Left forelimb (tissue), 1 donor: ENCODE measurements at places on chromosomes 1 and 21.
A peak's percentile ranks its signal among the peaks of the same experiment; 100 is the strongest.

- no peak for DNase-seq
These were observed 14.3 kb downstream of the ADAMTSL4 start for GRCh38 chr1:150563340-150564038.

GRCh38 chr1:55554611-55555010, 339.4 kb upstream of the USP24 start:
- DNase-seq = no peak

GRCh38 chr1:214990619-214991018, 91.9 kb upstream of the KCNK2 start:
- DNase-seq = no peak

DNA sequence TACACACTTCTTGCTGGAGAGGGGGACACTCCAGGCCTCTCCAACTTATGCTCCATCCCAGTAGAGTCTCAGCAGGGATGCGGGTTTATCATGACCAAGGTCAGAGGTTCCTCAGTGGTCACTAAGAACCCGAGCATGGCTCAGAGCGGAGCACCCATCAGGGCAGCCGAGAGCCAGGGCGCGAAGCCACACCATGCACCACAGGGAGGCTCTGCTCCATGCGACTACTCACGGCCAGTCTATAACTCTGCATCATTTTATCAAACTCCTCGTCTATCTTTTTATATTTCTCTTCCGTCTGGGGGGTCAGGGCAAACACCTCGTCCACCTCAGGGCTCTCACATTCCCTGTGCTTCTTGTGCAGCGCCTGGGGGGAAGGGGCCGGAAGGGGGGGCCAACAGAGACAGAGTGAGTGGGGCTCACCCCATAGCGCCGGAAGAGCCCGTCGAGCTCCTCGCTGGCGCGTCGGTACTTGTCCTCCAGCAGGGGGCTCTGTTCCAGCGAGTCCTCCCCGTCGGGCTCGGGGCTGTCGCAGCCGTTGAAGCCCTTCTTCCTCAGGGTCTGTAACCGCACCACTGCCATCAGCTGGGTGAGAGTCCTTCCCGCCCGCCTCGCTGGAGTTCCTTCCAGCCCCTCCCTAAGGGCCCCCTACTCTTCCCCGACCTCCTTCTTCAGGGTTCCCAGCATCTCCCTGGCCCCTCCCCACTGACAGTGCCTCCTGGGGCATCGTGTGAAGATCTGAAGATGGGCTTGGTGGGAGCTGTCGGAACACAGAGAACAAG, 20.0 kb downstream of the MEF2D start:
- DNase-seq = no peak

GRCh38 chr1:246583448-246584185, 17.4 kb downstream of the CNST start:
- no peak for DNase-seq

GRCh38 chr1:167440345-167440744, 78.0 kb downstream of the CD247 start:
- DNase-seq = no peak

DNA sequence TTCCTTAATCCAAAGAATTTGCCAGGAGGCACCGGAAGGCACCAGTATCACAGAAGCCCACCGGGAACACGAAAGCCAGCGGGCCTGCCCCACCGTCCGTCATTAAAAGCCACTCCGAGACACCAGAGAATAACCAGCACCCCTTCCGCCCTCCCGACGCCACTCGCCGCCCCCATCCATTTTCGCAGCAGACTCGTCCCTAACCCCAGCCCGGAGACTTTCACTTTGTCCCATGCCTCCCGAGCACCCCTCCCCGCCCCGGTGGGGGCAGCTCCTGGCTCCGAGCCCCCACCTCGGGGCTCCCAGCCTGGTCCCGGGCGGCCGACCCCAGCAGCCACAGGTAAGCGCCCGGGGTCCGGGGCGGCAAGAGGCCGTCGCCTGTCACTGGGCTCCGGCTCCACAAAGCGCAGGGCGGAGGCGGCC, 105.4 kb downstream of the SLC45A1 start:
- peak; percentile 76 for DNase-seq

DNA sequence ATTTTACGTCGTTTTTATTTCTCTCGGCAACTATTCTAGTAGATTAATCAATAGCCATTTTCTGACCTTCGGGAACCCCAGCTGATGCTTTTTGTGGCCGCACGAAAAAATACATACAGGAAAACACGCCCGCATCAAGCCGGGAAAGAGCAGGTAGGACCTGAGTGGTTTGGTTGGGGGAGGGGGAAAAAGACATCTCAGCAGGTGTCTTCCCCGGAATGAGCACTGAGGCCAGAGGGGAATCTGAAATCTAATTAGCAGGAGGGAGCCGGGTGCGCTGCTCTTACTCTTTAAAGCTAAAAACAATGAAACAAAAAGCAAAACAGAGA, 618 bp upstream of the FOXD3 start:
- no peak for DNase-seq

DNA sequence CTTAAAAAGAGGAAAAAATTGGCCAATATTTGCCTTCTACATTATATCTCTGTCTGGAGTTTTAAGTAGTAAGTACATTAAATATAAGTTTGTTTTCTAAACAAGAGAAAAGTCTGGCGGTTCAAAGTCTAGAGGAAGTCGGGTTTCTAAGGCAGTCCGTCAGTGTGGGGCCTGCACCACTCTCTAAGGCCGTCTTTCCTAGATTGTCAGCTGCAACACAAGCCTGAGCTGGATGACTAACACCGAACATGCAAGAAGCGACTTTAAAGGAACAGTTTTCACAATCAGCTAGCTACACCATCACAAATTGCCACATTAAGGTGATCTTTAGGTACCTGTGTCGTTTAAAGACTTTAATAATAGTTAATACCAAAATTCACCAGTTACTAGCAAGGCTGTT, 19.6 kb downstream of the CCSAP start:
- no peak for DNase-seq

DNA sequence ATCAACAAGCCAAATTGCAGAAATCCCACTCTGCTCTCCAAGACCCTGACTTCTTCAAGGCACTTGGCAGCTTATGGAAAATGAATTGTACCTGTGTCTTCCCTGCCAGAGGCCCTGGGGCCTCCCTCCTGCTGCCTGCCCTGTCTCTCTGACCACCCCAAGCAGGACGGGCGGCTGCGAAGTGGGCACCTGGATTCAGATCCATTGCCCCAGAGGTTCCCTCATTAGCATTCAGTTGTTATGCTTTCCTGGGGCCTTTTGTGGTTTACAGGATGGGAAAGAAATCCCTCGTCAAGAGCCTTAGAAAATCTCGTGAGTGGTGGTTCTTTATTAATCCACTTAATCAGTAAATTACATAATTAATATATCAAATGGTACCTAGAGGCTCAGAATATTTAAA, 179.3 kb downstream of the TNR start:
- DNase-seq = no peak
